Cardiac septum (tissue), 1 donor: ENCODE measurements at places on chromosomes 2 and 18. TPM values are rescaled to one million over a fixed set of nuclear protein-coding genes. Genes with fewer than 3 reads are reported as not detected.

GRCh38 chr2:156787517-156787916 lies 351.3 kb downstream of the GPD2 start:
- DNase-seq: no peak

GRCh38 chr18:39681061-39681460 lies 2115.5 kb upstream of the CELF4 start:
- no peak for DNase-seq

DNA sequence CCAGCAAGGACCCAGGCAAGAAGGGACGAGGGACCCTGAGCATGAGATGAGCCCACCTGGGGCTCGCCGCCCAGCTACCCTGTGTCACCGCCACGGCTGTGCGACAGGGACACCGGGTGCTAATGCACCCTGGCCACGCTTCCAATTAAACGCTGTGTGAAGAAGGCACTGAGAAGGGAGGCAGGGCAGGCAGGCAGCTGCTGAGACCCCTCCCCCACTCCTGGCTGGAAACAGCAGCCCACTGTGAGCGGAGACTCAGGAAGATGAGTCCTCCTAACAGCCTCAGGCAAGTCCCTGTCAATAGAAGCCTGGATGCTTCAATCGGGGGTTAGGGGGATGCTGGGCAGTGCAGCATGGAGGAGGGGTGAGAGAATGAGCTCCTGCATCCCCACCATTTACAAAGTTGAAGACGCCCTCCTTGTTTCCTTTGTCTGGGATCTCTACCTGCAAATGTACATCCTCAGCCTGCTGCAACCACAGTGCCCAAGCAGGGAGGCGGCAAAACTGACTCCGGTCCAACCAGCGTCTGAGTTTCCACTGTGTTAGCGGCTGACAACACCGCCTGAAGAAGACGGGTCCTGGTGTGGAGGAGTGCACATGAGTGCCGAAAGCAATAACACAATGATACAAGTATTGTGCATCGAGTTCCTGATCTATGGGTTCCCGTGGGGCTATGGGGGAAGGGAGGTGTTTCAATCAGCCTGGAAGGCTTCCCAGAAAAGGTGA lies 12.8 kb downstream of the TMEM163 start:
- no peak for DNase-seq

- DNase-seq: peak; percentile 70
These were observed 243.0 kb downstream of the HDAC4 start for GRCh38 chr2:239157771-239158170.

The CACNB4 gene
- 0.67 TPM for total RNA-seq
